ENCODE measurements at places on chromosomes 12 and 14.

- DNase-seq, result no peak
Measured at GRCh38 chr14:104778694-104779331, 16.7 kb downstream of the AKT1 start.

- DNase-seq, result no peak
Measured at GRCh38 chr14:26841920-26842741, 244.3 kb upstream of the NOVA1 start.

GRCh38 chr14:77123381-77124325 lies 17.9 kb downstream of the ZDHHC22 start:
- DNase-seq, result no peak

DNA sequence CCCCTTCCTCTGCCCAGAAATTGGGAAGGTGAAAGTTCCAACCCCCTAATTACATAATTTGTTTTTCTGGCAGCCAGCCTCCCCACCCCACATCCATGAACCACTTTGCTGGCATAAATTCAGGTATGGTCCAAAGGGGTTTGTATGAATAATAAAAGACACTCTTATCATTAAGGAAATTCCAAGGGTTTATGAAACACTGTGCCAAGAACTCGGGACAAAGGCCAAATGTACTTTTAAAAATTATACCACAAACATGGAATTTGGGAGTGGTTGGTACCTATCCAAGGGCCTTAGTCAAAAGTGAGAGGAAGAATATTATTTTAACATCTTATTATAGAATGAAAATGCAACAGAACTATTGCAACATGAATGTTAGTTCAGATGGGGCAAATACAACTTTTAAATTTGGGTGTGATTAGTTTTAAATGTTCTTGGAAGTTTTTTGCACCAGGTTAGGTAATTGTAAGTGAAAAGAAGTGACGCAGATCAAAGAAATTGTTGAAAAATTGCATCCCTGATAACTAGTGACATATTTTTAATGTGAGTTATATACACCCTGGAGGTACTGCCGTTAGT lies 217.8 kb downstream of the TMEM117 start:
- no peak for DNase-seq

DNA sequence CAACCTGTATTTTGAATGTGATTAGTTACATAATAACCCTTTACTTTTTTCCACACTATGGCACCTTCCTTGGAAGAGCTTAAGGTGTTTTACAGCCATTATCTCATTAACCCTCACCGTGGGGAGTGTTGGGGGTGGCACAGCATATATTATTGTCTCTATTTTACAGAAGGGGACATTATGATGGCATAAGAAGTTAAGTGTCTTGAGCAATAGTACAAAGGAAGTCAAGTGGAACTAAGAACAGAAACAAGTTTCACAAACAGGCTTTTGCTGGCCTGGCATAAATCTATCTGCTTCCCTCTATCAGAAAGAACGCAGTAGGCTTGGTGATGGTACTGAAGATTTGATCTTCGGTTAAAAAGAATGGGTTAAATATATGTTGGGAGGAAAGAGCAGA lies 169.7 kb upstream of the OTX2 start:
- DNase-seq, result no peak

- no peak for DNase-seq
Measured at GRCh38 chr12:129827866-129828384, 75.9 kb downstream of the TMEM132D start.

GRCh38 chr12:68641138-68641537 lies 30.4 kb downstream of the RAP1B start:
- peak; percentile 50 for DNase-seq

DNA sequence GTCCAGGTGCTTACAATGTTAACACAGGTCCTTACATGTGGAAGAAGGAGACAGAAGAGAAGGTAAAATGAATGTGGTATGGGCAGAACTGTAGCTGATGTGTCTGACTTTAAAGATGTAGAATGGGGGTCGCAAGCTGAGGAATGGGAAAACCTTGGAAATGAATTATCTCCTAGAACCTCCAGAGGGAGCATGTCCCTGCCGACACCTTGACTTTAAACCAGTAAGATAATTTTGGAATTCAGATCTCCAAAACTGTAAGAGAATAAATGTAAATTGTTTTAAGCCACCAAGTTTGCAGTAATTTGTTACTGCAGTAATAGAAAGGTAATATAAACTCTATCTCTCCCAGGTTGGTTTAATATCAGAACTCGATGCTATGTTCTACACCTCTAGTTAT lies 80.1 kb upstream of the ALG10 start:
- no peak for DNase-seq

DNA sequence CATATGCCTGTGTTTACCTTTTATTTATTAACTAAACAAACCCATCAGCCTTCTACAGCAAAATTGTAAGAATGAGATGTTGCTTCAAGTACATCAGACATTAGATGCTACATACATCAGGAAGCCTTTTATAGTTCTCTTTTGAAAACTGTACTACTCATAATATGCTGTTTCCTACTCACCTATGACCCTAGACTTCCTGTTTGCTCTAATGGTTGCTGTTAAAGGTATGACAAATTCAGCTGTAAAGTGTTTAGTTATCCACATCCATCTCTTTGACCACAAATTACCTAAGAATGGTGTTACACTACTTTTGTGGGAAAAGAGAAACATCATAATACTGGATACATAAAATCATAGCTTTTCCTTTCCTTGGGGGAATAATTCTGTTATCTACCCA lies 220.0 kb downstream of the RAD51B start:
- DNase-seq, result no peak

- DNase-seq, result no peak
Measured at GRCh38 chr14:72743626-72744025, 150.3 kb downstream of the DPF3 start.

DNA sequence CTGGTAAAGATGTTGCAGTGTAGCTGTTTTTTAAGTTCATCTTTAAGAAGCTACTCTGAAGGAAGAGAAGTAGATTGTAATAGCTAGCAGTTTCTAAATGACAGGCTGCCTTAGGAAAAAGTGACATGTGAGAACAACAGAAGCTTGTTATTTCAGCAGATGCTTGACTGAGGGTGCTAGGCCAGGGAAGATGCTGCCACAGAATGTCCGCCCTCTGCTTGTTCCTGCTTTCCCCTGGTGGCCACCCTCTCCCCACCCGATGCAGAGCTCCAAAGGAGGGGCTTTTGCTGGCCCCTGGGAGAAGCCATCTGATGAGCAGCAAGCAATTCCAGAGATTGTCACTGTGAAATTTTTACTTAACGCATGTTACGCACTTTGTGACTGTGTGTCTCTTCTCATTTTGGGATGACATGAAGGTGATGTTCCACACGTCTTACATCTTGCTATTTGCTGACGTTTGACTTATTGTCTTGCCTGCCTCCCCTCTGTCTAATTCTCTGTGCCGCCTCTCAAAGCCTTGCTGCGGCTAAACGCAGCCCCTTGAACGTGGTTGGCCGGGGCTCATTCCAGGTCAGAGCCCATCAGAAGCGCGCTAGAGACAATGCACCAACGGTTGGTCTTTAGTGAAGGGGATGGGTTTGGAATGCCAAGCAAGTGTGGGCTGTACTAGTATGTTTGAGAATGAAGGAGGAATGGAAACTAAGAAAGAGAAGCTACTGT lies 44.8 kb downstream of the WDR20 start:
- DNase-seq, result peak; percentile 49

- DNase-seq, result no peak
Measured at GRCh38 chr12:113040722-113041171, 15.8 kb upstream of the DTX1 start.

- DNase-seq, result peak; percentile 42
Measured at GRCh38 chr14:95495538-95496025, 20.9 kb downstream of the SYNE3 start.

DNA sequence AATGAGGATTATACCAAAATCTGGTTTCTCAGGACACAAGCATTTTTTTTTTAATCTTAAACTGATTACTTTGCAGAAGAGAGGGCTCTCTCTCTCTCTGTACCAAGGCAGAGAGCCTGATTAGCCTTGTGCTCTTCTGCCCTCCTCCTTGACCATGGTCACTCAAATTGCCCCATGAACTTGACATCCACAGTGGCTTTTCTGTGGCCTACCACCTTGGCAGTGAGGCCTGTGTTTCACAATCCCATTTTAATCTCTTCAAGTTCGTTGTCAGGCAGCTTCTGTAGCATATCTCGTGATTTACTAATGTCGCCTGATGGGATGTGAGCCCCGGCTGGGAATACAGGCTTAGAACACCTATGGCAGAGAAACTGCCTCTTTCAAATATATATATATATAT lies 30.7 kb upstream of the PWP1 start:
- no peak for DNase-seq

GRCh38 chr12:96986883-96987523 lies 79.9 kb downstream of the NEDD1 start:
- DNase-seq, result peak; percentile 27

GRCh38 chr12:51160814-51161459 lies 12.0 kb downstream of the TFCP2 start:
- no peak for DNase-seq

DNA sequence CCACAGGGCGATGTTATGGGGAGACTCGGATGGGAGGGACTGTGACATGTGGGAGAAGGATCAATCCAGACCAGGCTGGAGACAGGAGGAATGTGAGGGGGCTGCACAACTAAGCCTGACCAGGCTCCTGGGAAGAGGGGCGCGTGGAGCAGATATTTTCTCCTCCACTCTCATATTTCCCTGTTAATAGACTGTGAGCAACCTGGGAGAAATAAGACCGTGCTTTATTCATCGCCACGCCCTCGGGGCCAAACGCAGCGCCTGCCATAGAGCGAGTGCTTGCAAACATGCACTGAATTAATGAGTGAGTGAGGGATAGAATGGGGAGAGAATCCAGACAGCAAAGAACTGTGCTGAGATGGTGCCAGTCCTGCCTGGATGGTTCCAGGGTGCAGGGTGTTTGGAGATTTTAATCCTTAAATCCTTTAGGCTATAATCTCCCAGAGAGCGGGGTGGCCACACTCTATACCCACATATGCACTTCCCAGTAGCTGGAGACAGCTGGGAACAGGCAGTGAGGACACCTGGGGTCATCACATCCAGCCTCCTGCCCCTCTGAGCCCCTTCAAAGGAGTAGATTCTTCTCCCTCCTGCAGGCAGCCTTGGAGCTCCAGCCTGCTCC lies 13.6 kb upstream of the FAIM2 start:
- no peak for DNase-seq

- DNase-seq, result no peak
Measured at GRCh38 chr12:45329238-45329637, 113.3 kb downstream of the ANO6 start.

GRCh38 chr12:51522696-51523095 lies 68.3 kb upstream of the SCN8A start:
- no peak for DNase-seq

- DNase-seq, result no peak
Measured at GRCh38 chr12:88433997-88434703, 146.1 kb downstream of the KITLG start.

GRCh38 chr12:12745576-12746211 lies 28.5 kb downstream of the CDKN1B start:
- DNase-seq, result no peak

- DNase-seq, result no peak
Measured at GRCh38 chr14:98724734-98725133, 547.3 kb downstream of the BCL11B start.

- DNase-seq, result no peak
Measured at GRCh38 chr12:45703942-45704341, 25.6 kb upstream of the ARID2 start.

DNA sequence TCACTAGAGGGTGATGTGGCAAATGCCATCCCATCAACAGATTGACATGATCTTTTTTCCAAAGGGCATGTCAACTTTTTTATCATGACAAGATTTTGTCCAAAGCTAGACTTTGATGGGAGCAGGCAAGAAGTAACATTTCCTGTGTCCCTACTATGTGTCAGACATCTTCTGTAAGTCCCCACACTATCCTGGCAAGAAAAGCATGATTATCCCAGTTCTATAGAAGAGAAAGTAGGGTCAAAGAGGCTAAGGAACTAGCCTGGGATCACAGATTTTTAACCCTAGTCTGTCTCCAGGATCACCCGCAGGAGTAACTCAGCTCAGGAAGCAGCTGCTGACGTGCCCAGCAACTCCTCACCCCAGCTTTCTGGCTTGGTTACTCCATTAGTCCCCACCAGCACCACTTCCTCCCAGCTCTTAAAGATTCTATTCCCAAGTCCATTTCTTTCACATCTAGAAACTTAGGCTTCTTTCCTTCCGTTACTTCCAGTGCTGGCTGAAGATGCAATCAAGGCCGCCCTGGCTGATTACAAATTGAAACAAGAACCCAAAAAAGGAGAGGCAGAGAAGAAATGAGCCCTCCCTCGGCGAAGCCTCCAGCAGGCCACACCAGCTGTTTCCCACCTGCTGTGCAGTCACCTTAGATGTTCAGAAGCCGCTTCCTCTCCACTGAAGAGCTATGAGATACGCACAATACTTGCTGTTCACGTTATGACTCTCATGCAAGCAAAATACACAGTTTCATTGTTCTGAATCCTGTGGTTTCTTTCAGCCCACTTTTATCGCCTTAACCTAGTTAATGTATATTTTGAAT lies 6.2 kb downstream of the ISCU start:
- DNase-seq, result peak; percentile 73

- DNase-seq, result no peak
Measured at GRCh38 chr12:96454396-96454795, 35.0 kb upstream of the CFAP54 start.

- DNase-seq, result no peak
Measured at GRCh38 chr14:49984424-49984823, 91.5 kb downstream of the ARF6 start.

DNA sequence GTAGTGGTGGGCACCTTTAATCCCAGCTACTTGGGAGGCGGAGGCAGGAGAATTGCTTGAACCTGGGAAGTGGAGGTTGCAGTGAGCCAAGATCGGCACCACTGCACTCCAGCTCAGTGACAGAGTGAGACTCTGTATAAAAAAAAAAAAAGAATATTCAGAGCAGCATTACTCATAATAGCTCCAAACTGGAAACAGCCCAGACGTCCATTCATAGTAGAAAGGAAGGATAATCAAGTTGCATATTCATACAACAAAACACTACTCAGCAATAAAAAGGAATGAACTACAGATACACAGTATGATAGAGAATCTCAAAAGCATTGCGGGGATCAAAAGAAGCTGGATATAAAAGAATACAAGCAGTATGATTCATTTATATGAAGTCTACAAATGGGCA lies 19.1 kb downstream of the TMEM30B start:
- DNase-seq, result no peak

DNA sequence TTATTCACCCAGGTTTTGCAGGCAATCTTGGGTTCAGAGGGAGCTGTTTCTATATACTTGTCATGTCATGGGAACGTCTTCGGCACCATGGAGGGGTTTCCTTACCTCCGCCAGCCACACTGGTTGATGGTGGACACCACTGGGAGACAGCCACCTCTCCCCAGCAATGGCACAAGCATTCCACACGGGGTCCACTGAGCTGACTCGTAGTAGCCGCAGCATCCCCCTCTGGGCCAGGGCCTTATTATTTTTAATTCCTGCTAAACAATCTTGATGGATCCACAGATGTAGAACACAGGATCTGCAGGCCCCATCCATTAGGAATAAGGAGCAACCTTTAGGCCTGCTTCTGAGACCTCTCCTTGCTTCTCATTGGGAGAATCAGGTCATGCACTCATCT lies 132.9 kb downstream of the DICER1 start:
- no peak for DNase-seq

DNA sequence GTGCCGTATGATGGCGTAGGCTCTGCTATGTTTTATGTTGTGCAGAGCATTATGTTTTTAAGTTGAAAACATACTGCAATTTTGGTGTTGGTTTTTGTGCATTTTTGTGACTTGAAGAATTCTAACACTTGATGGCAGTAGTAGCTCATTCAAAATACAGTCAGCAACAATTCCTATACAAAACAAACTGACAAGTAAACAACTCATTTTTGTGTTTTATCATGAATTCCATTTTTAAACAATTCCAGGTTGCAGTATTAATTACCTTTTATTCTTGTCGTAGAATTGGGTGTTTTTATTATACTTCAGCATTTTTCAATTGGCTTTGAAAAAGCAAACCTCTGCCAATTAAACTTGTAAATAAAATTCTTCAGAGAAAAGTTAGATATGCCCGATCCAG lies 4.1 kb upstream of the CCER1 start:
- no peak for DNase-seq
